ENCODE measurements at places on chromosomes 12 and 14. TPM values are rescaled to one million over a fixed set of nuclear protein-coding genes. Genes with fewer than 3 reads are reported as not detected.

The EXD2 gene
- 16.8 TPM for total RNA-seq

The RPGRIP1 gene
- not detected for total RNA-seq

The LACRT gene
- total RNA-seq = not detected

- peak; percentile 46 for DNase-seq
Measured at GRCh38 chr12:46446645-46447044, 74.1 kb upstream of the SLC38A2 start.

DNA sequence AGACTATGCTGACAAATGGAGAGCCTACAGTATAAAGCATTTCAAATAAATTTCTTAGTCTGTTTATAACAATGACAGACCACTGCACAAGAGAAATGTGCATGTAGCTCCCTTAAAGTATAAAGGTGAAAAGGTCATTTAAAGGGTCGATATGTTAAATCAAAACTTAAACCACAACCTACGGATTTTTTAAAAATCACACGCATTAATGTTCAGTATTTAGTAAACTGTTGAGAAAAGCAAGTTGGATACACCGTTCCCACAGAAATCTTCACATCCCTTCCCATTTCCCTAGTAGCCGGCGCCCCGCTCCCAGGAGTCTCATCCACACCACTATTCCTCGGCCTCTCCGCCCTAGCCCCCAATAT, 614 bp downstream of the FKBP3 start:
- no peak for DNase-seq

GRCh38 chr14:100688598-100689461, 37.9 kb upstream of the DLK1 start:
- DNase-seq = peak; percentile 61

DNA sequence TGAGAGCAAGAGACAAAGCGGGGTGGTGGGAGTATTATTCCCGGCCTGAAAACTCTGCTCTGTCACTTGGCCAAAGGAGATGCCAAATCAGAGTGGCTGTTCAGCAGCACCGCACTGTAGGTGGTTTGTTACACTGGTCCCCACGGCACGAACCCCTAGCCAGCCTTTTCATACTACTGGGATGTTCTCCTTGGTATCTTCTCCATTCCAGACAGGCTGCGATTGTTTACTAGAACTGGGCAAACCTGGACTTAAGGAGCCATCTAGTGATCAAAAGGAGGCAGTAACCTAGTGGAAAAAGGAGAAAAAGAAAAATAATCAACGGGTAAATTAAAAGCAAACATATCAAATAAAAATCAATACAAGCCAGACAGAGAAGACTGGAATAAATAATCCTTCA, 58.9 kb upstream of the TMTC2 start:
- DNase-seq = peak; percentile 14

- DNase-seq = peak; percentile 73
Measured at GRCh38 chr14:77045238-77046162, 17.0 kb upstream of the IRF2BPL start.

Measured in fibroblast of villous mesenchyme (primary cell).